ENCODE measurements at places on chromosomes 1 and 21. TPM values are rescaled to one million over a fixed set of nuclear protein-coding genes. Genes with fewer than 3 reads are reported as not detected.

The ACTN2 gene
- 0.11 TPM for total RNA-seq

The OVAAL gene
- not detected for total RNA-seq

- no peaks in the 10 kb centered on the region for H3K36me3 ChIP-seq
- no peak overlapping the region for H3K27ac ChIP-seq
- H3K4me3 ChIP-seq, result no peak overlapping the region
Measured at GRCh38 chr1:47843781-47844557, 153.2 kb downstream of the TRABD2B start.

The LAMB3 gene
- 0.60 TPM for total RNA-seq

The CD244 gene
- total RNA-seq, result 1.4 TPM

The KCNJ15 gene
- 0.43 TPM for total RNA-seq

The SLAMF9 gene
- total RNA-seq, result not detected

DNA sequence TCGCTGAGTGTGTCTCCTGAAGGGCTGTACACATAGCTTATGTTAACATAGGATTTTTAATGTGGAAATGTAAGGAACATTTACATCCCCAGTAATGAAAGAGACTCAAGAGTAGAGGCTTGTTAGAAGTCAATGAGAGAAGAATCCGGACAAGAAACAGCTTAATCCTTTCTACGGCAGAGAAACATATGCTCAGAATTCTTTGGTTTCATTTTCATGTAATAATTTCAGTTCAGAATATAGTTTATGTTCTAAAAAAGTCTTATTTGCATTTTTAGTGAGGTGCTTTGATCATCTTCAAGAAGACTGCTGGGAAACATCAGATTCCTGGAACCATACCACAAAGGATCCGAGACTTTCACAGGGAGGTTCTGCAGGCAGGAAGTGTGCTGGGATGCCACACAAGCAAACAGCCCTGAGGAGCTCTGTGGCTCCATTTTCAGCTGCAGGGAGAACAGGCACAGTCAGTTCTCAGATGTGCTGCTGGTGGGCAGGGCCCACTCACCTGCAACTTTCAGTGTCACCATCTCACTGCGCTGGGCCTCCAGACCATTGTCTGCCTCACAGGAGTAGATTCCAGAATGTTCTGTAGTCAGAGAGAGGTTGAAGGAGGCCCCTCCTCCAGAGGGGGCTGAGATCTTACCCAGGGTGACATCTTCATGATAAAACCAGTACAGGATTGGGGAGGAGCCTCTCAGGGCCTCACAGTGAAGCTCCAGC is 28.4 kb downstream of the FCRL5 start:
- H3K36me3 ChIP-seq, result no peaks in the 10 kb centered on the region
- no peak overlapping the region for H3K4me3 ChIP-seq
- no peak for DNase-seq
- peaks cover 4% of the 10 kb centered on the region for H3K27me3 ChIP-seq
- no peak overlapping the region for H3K27ac ChIP-seq

The SMIM1 gene
- 1.5 TPM for total RNA-seq

- no peaks in the 10 kb centered on the region for H3K36me3 ChIP-seq
- no peak overlapping the region for H3K27ac ChIP-seq
- H3K4me1 ChIP-seq, result no peaks in the 10 kb centered on the region
- no peak for DNase-seq
Measured at GRCh38 chr1:199422206-199422605, 605.3 kb upstream of the NR5A2 start.

DNA sequence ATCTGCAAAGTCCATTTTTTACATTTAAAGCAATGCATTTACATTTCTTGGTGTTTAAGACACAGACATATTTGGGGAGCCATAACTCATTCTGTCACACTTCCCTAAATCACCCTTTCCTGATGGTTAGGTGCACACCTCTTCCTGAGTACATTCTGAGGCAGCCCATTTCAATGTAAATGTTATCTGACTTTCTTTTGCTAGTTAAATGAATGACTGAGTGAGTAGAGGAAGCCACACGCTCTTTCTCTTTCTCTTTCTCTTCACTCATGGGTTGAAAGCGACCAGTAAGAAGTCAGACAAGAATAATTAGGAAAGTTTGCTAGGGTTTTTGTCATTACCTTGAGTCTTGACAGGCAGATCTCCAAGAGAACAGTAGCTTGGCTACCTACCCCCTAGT is 143.1 kb downstream of the S1PR1 start:
- H3K36me3 ChIP-seq, result no peaks in the 10 kb centered on the region
- peaks cover 2% of the 10 kb centered on the region for H3K27me3 ChIP-seq
- no peak overlapping the region for H3K4me3 ChIP-seq

DNA sequence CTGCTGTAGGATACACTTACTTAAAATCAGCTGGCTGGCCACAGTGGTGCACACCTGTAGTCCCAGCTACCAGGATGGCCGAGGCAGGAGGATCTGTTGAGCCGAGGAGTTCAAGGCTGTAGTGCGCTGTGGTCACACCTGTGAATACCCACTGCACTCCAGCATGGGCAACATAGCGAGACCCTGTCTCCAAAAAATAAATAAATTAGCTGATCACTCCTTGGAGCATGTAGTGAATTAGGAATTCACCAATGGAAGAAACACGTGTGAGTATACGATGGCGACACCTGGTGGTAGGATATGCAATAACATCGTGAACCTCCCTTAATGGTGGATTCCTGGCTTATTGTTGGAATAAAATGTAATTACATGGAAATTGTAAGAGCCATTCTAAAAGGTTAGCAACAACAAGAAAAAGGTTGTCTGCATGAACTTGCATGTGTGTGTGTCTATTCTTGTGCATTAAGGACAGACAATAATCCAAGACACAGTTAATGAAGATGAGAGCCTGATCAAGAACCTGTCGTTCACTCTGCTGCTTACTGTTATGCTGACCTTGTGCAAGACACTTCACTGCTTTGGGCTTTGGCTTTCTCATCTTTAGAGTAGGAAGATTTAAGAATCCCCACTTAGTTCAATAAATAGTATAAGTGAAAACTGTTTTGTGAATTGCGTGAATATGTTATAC is 38.6 kb upstream of the COX20 start:
- peaks cover 4% of the 10 kb centered on the region for H3K4me1 ChIP-seq
- no peaks in the 10 kb centered on the region for H3K27me3 ChIP-seq
- peak; percentile 66 for DNase-seq

The CACNA1E gene
- total RNA-seq, result not detected

The PLA2G2A gene
- not detected for total RNA-seq

- no peak overlapping the region for H3K27ac ChIP-seq
- no peaks in the 10 kb centered on the region for H3K36me3 ChIP-seq
- H3K4me1 ChIP-seq, result no peaks in the 10 kb centered on the region
- peaks cover 2% of the 10 kb centered on the region for H3K27me3 ChIP-seq
- no peak for DNase-seq
Measured at GRCh38 chr1:214044438-214045214, 56.9 kb downstream of the PROX1 start.

DNA sequence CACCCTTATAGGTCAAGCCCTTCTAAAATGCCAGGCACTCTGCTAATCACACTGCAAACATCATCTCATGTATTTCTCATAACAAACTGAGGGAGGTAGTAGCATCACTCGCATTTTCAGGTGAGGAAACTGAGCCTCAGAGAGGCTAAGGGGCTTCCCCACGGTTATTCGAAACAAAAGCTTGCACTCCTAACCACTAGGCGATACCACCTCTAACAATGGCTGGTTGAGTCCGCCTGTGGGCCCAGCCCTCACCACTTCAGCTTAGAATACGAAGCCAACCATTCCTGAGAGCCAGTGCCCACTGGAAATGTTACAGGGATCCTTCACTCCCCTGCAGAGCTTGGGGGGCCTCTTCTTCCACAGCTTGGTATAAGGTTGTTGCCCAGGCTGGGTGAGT is 65.3 kb upstream of the TENT5C start:
- no peaks in the 10 kb centered on the region for H3K27me3 ChIP-seq
- no peak overlapping the region for H3K27ac ChIP-seq
- H3K36me3 ChIP-seq, result no peaks in the 10 kb centered on the region
- peaks cover 18% of the 10 kb centered on the region for H3K4me1 ChIP-seq
- peak; percentile 53 for DNase-seq

DNA sequence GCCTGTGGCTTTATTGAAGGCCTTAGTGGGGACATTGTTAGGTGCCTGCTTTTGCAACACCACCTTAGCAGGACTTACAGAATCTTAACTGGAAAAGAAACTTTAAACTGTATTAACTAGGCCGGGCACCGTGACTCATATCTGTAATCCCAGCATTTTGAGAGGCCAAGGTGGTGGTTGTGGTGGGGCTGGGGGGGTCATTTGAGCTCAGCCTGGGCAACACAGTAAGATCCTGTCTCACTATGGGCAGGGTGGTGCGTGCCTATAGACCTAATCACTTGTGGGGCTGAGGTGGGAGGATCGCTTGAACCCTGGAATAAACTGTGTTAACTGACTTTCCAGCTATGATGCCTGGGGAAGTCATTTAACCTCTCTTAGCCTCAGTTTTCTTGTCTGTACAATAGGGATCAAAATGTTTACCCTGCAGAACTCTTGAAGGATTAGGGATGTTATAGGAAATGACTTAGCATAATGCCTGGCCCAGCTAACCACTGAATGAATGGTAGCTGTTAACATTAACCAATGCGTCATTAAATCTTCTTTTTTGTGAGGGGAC is 39.5 kb downstream of the IER5 start:
- peaks cover 10% of the 10 kb centered on the region for H3K27me3 ChIP-seq
- H3K4me3 ChIP-seq, result no peak overlapping the region
- H3K4me1 ChIP-seq, result peaks cover 30% of the 10 kb centered on the region
- no peak overlapping the region for H3K27ac ChIP-seq
- no peaks in the 10 kb centered on the region for H3K36me3 ChIP-seq
- DNase-seq, result peak; percentile 51

GRCh38 chr1:145730900-145731299 is 11.6 kb downstream of the CD160 start:
- DNase-seq, result no peak
- H3K4me1 ChIP-seq, result peaks cover 10% of the 10 kb centered on the region
- H3K36me3 ChIP-seq, result no peaks in the 10 kb centered on the region
- H3K27ac ChIP-seq, result no peak overlapping the region

- no peaks in the 10 kb centered on the region for H3K4me1 ChIP-seq
- H3K27me3 ChIP-seq, result no peaks in the 10 kb centered on the region
- no peaks in the 10 kb centered on the region for H3K36me3 ChIP-seq
- no peak overlapping the region for H3K4me3 ChIP-seq
- no peak for DNase-seq
Measured at GRCh38 chr1:53378061-53378460, 50.2 kb upstream of the LRP8 start.

DNA sequence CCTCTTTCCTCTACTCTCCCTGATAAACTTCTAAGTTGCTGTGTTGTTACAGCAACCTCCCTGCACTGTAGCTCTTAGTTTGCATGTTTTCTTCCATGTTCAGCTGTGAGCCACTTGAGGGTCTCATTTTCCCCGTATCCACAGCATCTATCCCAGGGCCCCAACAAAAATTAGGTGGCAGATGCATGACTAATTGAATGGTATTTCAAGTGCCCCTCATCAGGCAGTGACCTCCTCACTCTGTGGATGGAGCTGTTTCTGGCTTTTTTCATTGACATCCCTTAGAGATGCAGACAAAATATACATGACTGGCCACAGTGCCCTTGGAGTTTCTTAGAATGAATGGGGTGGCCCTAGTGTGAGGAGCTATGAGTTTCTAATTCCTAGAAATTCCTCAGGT is 3.4 kb downstream of the CASQ2 start:
- H3K4me3 ChIP-seq, result no peak overlapping the region
- no peak for DNase-seq
- H3K27ac ChIP-seq, result no peak overlapping the region
- H3K36me3 ChIP-seq, result no peaks in the 10 kb centered on the region

DNA sequence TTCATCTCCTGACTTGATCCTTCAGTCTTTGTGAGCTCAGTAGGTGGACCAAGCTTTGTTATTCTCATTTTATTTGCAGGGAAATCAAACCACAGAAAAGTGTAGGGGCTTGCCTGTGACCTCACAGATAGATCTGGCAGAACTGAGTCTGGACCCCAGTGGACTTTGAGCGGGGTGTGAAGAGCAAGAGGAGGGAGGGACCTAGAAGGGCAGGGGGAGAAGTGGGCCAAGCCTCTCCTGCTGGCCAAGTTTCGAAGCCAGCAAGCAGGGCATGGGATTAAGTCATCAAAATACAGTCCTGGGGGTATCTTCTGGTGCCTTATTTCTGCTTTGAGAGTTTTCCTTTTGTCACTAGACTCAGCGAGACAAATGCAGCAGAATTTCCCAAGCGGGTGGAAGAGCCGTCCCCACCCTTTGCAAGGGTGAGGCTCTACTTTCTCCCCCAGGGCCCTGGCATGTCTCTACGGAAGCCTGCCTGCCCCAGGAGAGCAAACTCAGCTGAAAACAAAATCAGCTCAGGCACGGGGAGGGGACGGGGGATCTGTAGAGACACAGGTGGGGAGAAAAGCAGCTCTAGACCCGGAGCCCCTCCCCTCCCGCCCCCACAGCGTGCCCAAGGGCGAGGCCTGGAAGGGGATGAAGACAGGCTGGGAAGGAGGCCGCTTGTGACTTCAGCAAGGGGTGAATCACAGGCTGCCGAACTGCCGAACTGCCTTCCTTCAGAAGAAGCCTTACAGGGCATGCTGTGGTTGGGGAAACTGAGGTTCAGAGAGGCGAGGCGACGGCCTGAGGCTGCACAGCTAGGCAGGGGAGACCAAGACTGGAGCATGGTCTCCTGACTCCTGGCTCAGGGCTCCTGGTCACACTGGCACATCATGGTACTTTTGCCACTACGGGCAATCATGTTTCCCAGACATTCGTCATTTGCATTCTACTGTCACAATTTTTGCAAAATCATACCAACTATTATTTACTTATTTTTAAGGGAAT is 19.2 kb downstream of the PKP1 start:
- H3K36me3 ChIP-seq, result no peaks in the 10 kb centered on the region
- H3K27me3 ChIP-seq, result no peaks in the 10 kb centered on the region
- H3K4me1 ChIP-seq, result no peaks in the 10 kb centered on the region
- no peak overlapping the region for H3K27ac ChIP-seq

The CD52 gene
- total RNA-seq, result 324 TPM

The HENMT1 gene
- total RNA-seq, result 27.1 TPM

- H3K4me3 ChIP-seq, result no peak overlapping the region
- DNase-seq, result no peak
- peak overlapping the region; percentile 66 for H3K27ac ChIP-seq
- H3K27me3 ChIP-seq, result no peaks in the 10 kb centered on the region
- peaks cover 76% of the 10 kb centered on the region for H3K36me3 ChIP-seq
- H3K4me1 ChIP-seq, result peaks cover 78% of the 10 kb centered on the region
Measured at GRCh38 chr1:89688607-89689006, 55.7 kb downstream of the LRRC8C start.

DNA sequence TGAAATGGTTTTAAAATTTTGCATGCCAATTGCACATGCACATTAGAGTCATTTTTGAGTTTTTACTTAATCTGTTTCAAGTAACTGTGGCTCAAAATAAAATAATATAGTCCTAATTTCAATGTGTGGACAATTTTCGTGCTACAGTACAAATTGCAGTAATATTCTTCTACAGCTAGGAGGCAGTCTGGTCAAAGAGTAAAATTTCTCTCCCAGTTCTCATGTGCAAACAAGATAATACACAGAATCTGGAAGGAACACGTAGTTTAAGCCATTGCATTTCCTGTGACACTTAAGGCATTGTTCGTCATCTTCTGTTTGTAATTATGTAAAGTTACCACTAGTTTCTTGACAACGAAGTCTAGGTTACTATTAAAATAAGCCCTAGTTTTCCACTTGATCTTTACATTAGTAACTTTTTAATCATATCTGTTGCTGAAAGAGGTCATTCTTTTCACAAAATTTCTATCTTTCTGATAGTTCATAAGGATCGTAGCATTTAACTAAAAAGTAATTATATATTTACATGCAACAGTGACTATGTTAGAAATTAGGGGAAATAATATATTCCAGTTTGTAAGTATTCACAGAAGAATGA is 28.9 kb downstream of the ODR4 start:
- H3K4me3 ChIP-seq, result no peak overlapping the region
- DNase-seq, result no peak
- peaks cover 31% of the 10 kb centered on the region for H3K36me3 ChIP-seq

- H3K4me1 ChIP-seq, result peaks cover 19% of the 10 kb centered on the region
- no peaks in the 10 kb centered on the region for H3K27me3 ChIP-seq
- no peak for DNase-seq
- no peak overlapping the region for H3K27ac ChIP-seq
- H3K4me3 ChIP-seq, result no peak overlapping the region
- H3K36me3 ChIP-seq, result no peaks in the 10 kb centered on the region
Measured at GRCh38 chr1:167262836-167263235, 42.1 kb downstream of the POU2F1 start.

Measured in activated CD8-positive, alpha-beta T cell treated with anti-CD3 and anti-CD28 coated beads for 36 hours (primary cell).